ENCODE measurements at places on chromosomes 3 and 15.
A peak's percentile ranks its signal among the peaks of the same experiment; 100 is the strongest.

GRCh38 chr3:45309876-45310275 lies 78.5 kb upstream of the LARS2 start:
- DNase-seq = peak; percentile 72

GRCh38 chr3:107250221-107250620 lies 127.0 kb upstream of the CCDC54 start:
- DNase-seq = no peak

DNA sequence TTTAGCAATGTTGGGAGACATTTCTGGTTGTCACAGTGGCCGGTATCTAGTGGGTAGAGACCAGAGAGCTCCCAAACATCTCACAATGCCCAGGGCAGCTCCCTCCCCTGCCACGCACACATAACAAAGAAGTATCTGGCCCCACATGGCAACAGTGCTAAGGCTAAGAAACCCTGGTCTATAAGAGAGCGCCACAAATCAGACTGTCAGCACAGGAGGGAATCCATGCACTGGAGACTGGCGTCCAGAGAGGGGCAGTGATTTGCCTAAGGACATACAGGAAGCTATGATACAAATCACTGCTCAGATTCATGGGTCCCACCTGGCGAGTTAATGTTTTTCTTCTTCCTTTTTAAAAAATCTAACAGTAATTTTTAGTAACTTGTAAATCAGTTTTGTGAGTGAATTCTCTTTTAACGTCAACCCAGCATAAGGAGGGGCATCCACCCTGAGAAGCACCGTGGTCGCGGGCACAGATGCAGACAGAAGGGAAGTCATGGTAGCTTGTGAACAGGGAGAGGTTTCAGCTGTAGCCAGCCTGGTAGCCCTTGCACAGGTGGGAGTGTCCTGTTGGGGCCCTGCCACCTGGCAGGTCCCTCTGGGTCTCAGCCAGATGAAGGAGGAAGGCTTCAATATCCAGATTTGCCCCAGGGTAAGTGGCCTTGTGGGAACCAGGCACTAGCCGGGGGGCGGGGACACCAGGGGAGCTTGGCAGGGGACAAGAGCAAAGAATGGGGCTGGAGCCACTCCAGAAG lies 8.7 kb downstream of the ISG20 start:
- no peak for DNase-seq

DNA sequence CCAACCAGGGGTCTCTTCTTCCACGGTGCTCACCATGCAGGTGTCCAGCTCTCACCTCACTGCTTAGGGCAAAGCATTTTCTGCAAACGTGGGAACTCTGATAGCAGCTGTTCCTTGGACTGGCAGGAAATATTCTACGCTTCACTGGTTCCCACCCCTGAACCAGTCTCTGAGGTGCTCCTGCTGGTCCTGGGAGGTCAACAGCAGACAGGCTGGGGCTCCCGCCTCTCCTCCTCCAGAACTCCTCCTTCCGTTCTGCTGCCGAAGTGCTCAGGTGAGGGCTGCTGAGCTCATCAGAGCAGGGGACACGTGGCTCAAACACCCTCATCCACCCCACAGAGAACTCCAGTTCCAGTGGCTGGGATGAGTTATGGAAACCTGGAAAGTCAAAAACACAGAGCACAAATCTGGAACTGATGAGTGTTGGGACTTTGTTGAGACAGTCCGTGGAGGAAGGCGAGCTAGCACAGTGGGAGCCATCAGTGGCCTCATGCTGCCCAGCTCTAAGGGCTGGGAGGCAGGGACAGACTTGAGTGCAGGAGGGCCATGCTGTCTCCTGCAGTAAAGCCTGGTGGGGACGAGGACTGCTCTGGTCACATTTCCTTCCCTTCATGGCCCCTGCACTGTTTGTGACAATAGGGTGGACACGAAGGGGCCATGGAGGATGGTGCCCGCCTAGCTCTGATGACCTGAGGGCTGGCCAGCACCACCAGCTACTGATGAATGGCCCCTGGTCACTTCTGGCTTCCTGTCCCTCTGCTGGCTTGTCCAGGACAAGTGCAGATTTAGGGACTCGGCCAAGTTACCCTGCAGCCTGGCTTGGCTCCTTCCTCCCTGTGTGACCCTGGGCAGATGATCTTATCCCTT lies 137.8 kb downstream of the KLF13 start:
- no peak for DNase-seq

GRCh38 chr3:185059766-185060165 lies 93.1 kb downstream of the C3orf70 start:
- DNase-seq = no peak

- DNase-seq = no peak
Observed at GRCh38 chr15:57427367-57427821, 51.1 kb downstream of the CGNL1 start.

- no peak for DNase-seq
Observed at GRCh38 chr15:38421069-38421690, 32.7 kb upstream of the FAM98B start.

- peak; percentile 39 for DNase-seq
Observed at GRCh38 chr15:96330064-96330449, 443 bp upstream of the NR2F2 start.

- peak; percentile 57 for DNase-seq
Observed at GRCh38 chr15:60371175-60372051, 26.4 kb downstream of the ANXA2 start.

GRCh38 chr3:158093526-158093925 lies 12.7 kb downstream of the SHOX2 start:
- DNase-seq = no peak

DNA sequence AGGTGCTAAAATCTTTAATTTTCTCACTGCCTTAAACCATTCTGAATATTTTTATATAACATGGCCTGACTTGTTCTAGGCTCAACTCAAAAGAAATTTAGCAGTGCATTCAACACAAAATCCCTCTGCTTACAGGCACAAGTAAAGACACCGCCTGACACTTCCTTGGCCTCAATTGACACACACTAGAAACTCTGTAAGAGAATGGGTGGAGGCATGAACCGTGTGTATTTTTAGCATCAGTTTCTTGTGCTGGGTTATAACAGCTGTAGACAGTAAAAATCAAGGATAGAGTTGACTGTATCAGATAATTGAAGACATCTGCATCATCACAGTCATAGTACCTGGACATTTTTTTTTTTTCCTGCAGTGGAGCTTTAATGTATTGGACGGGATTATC lies 54.3 kb downstream of the SLC9A9 start:
- no peak for DNase-seq

GRCh38 chr3:54349231-54349652 lies 226.9 kb downstream of the CACNA2D3 start:
- no peak for DNase-seq

- DNase-seq = no peak
Observed at GRCh38 chr3:118909763-118910162, 124.9 kb downstream of the IGSF11 start.

DNA sequence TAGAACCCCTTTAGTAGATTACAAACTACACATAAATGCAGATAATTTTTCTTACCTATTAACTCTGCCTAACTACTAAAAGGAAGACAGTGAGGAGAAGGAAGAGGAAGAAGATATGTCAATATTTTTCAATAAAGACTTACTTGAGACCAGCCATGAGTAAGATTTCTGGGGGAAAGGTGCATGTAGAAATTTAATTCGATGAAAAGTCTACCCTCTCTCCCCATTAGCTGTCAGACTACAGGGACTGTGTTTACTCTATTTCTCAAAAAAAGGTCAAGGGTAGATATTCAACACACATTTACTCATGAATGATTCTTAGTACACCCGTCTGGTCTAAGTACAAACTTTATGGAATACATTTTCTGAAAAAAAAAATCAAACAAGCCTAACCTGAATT lies 6.8 kb downstream of the TSPAN3 start:
- DNase-seq = no peak

GRCh38 chr3:26196781-26197180 lies 406.9 kb downstream of the OXSM start:
- no peak for DNase-seq

DNA sequence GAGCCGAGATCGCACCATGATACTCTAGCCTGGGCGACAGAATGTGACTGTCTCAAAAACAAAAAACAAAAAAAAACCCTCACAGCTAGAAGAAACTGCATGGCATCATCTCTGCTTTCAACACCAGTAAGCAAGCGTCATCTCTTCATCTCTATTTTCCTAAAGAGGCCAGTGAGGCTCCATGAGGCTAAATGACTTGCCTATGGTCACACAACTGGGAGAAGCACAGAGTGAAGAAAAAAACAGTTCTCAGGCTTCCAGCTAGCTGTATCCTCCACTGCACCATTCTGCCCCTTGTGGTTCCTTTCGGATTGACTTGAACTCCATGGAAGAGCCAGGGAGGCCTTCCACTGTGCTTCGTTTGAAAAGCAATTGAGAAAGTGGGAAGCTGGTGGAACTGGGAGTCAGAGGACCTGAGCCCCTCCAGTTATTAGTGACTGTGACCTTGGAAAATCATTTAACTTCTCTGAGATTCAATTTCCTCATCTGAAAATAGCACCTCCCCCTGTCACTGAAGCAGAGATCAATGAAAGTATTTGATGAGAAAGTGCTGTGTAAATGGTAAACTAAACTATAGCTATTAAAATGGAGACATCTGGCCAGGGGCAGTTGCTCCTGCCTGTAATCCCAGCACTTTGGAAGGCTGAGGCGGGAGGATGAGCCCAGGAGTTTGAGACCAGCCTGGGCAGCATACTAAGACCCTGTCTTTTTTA lies 32.1 kb upstream of the DENND4A start:
- peak; percentile 44 for DNase-seq

DNA sequence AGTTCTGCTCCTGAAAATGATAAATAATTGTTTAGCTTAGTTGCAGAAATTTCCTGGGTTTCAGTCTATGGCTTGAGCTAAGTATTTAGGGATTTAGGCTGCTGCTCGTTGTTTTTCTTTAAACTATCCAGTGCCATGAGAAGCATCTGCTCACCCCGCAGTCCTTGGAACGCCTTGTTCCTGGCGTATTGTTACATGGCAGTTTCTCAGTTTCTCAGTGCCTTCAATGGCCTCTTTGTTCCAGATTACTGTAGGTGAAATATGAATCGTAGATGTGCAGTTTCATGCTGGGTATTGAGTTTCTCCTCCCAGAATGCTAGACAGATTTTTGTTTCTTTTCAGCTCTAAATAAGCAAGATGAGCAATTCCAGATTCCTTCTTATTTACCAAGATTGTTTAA lies 269.5 kb upstream of the GBE1 start:
- no peak for DNase-seq

DNA sequence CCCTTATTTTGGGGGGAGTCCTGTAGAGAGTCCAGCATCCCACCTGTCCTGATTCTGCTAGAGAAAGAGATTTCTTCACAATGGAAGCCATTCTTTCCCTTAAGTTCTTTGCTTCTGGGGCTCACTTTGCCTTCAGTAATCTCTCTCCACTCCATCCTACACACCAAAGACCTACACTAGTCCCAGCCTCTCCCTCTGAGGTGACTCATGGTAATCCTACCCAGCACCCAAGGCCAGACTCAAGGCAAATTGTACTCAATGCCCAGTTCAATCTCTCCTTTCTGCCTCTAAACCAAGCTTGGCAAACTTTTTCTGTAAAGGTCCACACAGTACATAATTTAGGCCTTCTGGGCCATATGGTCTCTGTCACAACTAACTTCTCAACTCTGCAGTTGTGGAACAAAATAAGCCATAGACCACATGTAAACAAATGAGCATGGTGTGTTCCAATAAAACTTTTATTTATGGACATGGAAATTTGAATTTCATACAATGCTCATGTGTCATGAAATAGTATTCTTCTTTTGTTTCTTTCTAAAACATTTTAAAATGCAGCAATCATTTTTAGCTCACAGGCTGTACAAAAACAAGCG lies 72.5 kb downstream of the MRPL46 start:
- DNase-seq = no peak

GRCh38 chr3:31891876-31892455 lies 89.1 kb downstream of the OSBPL10 start:
- DNase-seq = no peak

DNA sequence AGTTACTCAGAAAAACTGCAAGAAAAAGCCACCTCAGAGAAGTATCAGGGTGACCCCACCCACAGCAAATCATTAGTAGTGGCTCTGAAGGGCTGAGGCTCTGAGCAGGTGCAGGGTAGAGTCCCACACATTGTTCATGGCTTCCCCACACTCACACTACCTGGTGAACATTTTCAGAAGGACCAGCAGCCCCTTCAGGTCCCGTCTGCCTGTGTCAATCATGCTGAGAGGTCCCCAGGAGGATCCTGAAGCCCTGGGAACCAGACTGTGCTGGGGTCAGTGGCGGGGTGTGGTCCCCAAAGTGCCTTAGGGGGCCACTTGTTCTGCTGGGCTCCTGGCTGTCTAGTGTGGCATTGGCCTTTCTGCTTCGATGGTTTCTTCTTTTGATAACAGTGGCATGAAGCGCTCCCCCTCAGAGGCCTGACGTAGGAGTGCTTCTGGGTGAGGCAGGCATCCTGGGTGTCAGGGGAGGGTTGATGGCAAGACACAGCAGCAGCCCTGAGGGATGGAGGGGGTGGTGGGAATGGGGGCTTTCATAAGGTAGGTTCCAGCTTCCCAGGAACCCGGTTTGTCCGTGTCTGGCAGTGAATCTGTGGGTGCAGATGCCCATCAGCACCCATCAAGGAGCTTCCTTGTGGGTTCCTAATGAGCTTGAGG lies 19.0 kb upstream of the FANCD2 start:
- DNase-seq = no peak

- no peak for DNase-seq
Observed at GRCh38 chr15:29785642-29786041, 36.6 kb downstream of the TJP1 start.

DNA sequence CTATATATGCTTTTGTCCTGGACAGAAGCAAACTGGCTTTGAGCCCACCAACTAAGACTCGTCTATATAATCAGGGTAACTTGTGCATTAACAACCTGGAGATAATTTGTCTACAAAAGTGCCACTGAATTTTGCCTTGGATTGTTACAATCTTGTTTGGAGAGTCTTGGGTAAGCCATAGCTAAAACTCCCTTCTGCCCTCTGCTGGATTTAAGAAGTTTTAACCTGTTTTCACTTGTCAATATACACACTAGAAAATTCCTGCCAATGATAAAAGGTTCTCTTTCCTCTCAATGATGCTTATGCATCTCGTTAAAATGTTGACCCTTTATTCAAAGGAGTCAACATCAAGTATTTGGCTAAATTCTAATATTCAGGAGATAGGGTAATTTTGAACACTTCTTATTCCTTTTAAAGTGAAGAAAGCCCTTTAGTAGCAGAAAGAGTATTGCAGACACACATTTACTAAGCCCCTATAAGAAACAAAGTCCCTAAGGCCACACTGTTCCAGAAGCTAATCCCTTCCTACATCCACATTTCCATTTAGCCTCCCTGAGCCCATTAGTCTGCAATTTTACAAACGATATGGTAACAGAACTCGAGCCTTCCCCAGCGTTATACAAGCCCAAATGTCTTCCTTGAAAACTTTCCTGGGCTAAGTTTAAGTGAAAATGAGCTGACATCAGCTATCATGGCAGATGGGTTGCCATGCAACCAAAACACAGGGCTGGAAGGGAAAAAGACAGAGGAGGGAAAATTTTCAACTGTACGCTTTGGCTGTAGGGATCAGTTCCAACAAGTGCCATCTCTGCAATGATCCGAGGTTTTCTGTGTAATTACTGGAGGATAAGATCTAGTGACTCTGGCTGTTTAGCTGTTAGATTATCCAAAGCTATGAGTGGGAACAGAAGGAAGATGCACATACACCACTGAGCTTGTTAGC lies 75.9 kb upstream of the FGF12 start:
- DNase-seq = peak; percentile 54

GRCh38 chr3:52649461-52650210 lies 36.1 kb downstream of the PBRM1 start:
- DNase-seq = no peak
